ENCODE measurements at places on chromosomes 4 and X. TPM values are rescaled to one million over a fixed set of nuclear protein-coding genes. Genes with fewer than 3 reads are reported as not detected.
A peak's percentile ranks its signal among the peaks of the same experiment; 100 is the strongest.

DNA sequence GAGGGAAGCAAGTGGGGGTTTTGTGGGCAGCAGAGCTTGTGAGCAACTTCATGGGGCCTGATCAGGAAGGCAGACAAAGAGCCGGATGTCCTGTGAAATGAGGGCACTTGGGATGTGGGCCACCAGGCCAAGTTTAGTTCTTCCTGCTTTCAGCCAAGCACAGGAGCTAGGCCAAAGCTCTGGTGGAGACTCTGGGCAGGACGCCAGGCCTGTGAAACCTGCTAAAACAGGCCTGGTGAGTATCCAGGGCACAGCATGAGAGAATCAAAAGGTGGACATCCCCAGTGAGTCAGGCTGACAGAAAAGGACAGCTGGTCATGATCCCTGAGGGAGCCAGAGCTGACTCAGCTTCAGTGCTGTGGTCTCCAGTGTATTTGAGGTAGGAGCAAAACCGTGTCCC is 95.7 kb downstream of the NPNT start:
- ATAC-seq = no peak

- no peak for ATAC-seq
These were observed 51.6 kb downstream of the GLRB start for GRCh38 chr4:157127571-157127970.

- ATAC-seq = no peak
These were observed 28.9 kb downstream of the SLC25A5 start for GRCh38 chrX:119497185-119497584.

GRCh38 chr4:172521248-172521647 is 647.4 kb upstream of the GALNT7 start:
- ATAC-seq = no peak

- no peak for ATAC-seq
These were observed 1530.0 kb downstream of the PCDH18 start for GRCh38 chr4:136002316-136002715.

DNA sequence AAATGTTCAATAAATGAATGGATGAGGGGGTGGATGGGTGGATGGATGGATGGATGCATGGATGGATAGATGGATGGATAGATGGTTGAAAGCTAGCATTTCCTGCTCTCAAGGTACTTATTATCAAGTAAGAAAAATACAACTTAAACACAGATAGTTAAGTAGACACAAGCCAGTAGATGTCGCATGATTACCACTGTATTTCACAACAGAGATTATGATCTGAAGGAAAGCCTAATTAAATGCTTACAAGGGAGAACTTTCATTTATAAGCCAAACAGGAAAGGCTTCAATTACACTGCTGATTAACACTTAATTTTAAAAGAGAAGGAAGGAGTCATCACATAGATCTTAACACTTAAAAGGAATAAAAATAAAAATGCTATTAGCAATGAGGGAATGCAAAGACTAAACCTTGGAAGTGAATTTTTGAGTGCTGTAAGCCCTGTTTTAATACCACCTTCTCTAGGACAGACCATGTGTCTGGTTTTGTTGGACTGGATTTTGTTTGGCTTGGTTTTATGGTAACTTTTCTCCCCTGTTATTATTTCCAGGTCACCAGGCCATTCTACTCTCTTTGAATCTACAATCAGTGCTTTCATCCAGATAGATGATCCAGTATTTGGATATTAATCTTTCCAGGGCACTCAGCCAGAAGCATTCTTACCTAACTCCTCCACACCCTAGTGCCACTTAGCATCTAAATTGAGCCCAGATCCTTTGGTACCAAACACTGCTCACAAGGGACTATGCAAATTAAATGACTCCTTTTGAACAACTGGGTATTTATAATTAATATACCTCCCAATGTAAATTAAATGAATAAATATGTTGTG is 75.5 kb upstream of the SLC39A8 start:
- no peak for ATAC-seq

- no peak for ATAC-seq
These were observed 83.9 kb upstream of the RAI2 start for GRCh38 chrX:17944833-17945497.

- no peak for ATAC-seq
These were observed 1144.1 kb upstream of the IGFBP7 start for GRCh38 chr4:58254291-58254690.

DNA sequence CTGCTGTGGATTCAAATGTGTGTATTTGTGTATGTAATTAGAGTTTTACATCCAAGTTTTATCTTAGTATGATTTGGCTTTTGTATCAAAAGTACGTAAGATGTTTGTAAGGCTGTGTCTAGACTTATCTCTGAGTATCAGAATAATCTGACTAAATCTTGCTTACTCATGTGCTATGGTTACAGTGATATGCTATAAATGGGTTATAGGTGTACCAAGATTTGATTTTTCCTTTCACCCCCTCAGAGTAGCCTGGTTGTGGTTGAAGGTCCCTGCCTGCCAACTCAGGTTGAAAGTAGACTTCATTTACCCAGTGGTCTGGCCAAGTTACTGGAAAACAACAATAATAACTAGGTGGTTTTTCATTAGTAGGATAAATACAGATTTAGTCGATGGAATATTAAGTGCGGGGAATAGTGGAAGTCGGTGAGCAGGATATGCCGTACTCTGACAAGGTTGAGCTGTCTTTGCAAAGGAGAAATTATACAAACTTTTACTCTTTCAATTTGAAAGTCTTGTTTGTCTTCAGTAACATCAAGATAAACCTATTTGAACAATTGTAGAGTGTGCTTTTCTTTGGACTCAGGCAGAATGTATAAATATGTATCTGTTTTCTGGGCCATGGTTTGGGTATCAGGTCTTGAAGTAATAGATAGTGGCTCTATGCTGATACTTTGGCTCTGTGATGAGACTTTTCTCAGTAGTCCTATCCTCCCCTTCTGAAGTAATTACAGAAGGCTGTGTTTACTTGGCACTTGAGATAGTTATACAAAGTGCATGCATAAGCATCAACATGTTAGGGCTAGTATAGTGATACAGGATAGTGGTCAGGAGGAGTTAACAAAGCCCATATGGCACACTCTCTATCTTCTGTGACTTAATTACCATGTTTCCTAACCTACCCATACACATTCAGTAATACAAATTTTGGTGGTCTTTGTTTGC is 23.7 kb downstream of the BMP2K start:
- ATAC-seq = peak; percentile 38

DNA sequence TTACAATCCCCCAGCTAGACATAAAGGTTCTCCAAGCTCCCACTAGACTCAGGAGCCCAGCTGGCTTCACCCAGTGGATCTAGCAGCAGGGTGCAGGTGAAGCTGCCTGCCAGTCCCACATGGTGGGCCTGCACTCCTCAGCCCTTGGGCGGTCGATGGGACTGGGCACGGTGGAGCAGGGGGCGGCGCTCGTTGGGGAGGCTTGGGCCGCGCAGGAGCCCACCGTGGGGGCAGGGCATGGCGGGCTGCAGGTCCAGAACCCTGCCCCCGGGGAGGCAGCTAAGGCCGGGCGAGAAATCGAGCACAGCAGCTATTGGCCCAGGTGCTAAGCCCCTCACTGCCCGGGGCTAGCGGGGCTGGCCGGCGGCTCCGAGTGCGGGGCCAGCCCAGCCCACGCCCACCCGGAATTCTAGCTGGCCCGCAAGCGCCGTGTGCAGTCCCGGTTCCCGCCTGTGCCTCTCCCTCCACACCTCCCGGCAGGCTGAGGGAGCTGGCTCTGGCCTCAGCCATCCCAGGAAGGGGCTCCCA is 9.6 kb upstream of the KLF8 start:
- no peak for ATAC-seq

GRCh38 chr4:4289941-4290850 is at the start of the genes LYAR and ZBTB49:
TSS of gene LYAR (minus strand) at chr4:4290154. CDS start at chr4:4283742, 6,412 bp downstream.
TSS of gene ZBTB49 (plus strand) at chr4:4290251. CDS start at chr4:4299946, 9,695 bp downstream.
- ATAC-seq = peak; percentile 96

- no peak for ATAC-seq
These were observed 213.5 kb upstream of the GIMD1 start for GRCh38 chr4:106582103-106582502.

DNA sequence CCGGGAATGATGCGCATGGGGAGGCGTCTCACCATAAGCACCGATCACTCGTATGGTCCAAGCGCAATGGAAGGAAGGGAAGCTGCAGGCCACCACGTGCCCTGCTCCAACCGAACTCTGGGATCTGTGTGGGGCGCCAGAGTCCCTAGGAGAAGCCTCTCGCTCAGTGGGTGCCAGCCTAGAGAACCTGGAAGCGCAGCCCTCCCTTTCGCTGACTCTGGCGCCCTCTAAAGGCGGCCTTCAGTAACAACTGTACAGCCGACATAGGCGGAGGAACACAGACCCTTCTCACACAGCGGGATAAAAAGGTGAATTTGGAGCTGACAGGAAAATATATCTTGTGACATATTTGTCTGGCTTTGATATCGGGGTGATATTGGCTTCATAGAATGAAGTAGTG is 76.0 kb downstream of the INTS6L start:
- ATAC-seq = peak; percentile 66

- ATAC-seq = no peak
These were observed 144.3 kb upstream of the STX18 start for GRCh38 chr4:4685810-4686795.

DNA sequence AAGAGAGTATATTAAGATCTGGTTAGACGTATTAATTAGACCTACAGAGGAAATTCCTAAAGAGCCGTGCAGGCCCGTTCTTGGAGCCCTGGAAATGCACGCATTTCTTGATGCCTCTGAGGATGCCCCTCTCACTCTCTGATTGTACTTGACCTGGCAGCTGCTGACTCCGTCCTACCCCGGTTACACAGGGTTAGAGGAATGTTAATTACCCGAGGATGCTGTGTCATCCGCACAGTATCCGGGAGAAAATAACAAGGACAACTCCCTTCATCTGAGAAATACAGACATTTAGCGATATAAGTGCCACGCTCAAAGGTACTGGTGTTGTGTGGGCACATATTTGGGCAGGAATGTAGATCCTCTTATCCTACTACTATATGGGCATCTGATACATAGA is 404.6 kb upstream of the FAT1 start:
- ATAC-seq = no peak

- ATAC-seq = no peak
These were observed 133.8 kb upstream of the STX18 start for GRCh38 chr4:4675641-4676040.

Gene OCIAD2
- total RNA-seq = 41.9 TPM

Gene PIR
- total RNA-seq = 3.1 TPM

Gene NPFFR2
- total RNA-seq = not detected

Gene MAGEC1
- total RNA-seq = not detected

Gene KCND1
- total RNA-seq = 16.8 TPM

All from activated T-helper 17 cell treated with anti-CD3 and anti-CD28 coated beads, Interleukin-2, amount 50 U/mL, for 72 hours (primary cell).